NCI-H1105 (cell line): ENCODE measurements at places on chromosomes 16 and 17.

DNA sequence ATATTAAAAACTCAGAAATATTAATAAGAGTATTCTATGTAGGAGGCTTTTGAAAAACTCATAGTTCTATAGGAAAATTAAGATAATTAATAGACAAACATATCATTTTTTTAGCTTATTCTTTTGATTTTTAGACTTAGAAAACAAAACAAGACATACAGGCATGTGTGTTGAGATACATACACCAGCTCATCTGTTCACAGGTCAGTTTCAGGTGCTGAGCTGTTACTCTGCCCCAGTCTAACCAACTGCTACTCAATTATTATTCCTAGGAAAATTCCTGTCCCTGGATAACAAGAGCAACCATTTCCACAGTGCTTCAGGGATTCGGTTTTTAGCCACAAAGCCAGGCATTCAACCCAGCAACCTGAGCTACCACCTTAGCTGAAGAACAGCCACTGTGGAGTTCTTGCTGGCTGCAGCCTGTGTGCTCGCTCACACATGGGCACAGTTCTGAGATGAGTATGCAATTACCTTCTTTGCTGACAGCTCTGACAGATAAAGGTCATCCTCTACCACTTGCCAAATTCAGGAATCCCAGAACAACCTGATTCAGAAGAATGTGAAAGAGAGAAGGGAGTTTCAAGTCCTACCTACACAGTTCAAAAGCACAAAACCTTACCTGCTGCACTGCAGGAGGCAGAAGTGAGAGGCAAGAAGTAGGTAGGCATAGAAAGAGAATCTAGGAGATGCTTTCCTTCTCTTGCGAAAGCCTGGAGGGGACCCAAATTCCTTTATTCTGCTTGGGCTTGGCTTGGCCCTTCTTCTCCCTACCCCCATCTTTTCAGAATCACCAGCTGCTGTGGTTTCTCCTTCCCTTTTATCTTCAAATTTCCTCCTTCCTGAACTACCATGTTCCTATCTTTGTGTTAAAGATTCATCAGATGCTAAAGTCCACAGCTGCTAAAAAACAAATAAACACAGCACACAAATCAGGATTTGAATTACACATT is 62.7 kb downstream of the TEX2 start:
- DNase-seq = no peak

DNA sequence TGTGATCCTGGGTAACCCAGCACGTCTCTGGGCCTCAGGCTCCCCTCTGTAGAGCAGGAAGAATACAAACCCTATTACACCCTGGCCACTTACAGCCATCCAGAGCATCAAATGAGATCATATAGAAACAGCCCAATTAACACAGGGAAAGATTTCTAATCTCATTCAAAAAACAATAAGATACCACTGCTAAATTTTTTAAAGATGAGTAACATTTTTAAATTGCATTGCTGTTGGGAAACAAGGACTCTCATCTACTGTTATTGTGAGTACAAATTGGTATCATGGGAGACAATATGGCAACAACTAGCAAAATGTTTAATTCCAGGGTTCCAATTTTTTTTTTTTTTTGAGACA is 41.1 kb downstream of the SRL start:
- no peak for DNase-seq

DNA sequence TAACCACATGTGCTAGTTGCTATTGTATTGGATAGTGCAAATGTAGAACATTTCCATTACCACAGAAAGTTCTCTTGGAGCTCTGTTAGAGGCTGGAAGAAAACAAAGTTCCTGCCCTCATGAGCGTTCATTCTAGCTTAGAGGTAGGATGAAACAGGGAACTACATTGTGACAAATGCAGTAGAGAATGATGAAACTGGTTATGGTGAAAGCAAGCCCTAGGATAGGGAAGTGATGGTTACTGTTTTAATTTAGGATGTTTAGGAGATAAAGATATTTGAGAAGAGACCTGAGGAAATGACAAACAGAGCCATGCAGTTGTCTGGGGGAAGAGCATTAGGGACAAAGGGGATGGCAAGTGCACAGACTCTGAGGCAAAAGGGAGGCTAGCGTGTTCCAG is 50.7 kb downstream of the AATF start:
- DNase-seq = no peak

GRCh38 chr16:12646098-12646489 is 157.6 kb downstream of the CPPED1 start:
- no peak for DNase-seq

DNA sequence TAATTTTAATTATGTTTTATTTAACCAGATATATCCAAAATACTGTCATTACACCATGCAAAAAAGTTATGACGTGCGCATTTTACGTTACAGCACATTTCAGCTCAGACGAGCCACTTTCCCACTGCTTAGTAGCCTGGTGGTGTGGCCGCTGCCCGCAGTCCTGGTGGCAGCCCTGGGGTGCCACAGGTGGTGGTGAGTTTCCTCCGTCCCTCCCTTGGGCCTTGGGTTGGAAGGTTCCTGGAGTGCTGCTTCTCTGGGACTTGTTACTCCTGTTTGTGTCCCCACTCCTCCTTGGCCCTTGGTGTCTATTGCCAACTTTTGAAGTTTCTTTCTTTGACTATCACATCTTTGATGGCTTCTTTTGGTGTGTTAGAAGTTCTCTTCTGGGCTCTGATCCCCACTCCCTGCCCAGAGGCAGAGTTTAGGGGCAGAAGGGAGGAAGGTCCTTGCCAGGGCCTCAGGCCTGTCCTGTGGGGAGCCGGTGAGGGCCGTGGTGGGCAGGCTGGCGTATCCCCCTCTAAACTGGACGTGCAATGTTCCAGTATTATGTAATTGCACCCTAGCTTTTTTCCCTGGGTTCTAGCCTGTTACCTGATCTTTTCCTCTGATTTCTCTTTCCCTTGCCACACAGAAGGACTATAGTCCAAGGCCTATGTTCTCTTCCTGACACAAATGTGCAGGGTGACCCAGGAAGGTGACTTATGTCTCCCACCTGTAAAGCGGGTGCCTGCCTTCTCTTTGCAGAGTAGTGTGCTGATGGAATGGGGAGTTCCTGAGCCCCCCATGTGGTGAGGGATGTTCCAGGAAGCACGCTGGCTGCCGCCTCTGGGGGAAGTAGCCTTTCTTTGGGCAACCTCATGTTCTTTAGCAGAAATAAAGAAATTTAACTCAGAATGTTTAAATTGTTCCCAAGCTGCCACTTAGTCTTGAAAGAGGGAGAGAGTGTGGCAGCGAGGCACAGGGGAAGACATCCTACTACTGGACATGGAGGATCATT is 8.4 kb downstream of the MPRIP start:
- DNase-seq = no peak

- no peak for DNase-seq
These were observed 8.1 kb upstream of the YPEL3 start for GRCh38 chr16:30104090-30104489.

DNA sequence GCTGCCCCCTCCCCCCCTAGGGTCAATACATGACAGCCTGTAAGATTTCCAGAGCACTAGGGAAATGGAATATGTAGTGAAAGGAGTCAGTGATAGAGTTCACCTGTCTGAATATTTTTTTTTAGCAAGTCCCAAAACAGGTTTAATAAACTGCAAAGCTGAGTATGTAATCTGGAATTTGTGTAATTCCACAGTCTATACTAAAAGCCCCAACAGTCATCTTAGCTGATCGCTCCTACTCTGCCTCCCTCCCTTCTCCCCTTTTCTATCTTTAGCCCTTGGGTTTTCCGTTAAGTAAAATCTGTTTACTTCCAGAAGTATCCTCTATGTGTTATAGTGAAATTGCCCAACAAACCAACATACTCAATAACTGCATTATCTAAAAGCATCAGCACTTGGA is 3.5 kb downstream of the CDH13 start:
- no peak for DNase-seq

GRCh38 chr17:12745486-12745885 is 43.8 kb upstream of the ARHGAP44 start:
- DNase-seq = no peak

DNA sequence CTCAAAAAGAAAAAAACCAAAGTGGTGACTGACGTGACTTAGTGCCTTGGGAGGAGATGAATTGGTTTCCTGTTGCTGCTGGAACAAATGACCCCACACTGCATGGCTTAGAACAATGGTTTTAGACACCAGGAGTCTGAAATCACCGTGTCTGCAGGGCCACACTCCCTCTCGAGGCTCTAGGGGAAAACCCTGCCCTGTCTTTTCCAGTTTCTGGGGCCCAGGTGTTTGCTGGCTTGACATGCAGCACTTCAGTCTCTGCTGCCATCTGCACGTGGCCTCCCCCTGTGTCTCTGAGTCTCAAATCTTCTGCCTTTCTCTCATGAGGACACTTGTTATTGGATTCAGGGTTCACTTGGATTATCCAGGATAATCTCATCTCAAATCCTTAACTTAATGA is 323.8 kb upstream of the TNRC6C start:
- DNase-seq = no peak
